Keratinocyte (primary cell): ENCODE measurements at places on chromosomes 2 and 18. TPM values are rescaled to one million over a fixed set of nuclear protein-coding genes. Genes with fewer than 3 reads are reported as not detected.

Gene MTCL1
- 9.6 to 15.4 TPM (median 10.4 TPM) in 3 replicates for polyA plus RNA-seq

DNA sequence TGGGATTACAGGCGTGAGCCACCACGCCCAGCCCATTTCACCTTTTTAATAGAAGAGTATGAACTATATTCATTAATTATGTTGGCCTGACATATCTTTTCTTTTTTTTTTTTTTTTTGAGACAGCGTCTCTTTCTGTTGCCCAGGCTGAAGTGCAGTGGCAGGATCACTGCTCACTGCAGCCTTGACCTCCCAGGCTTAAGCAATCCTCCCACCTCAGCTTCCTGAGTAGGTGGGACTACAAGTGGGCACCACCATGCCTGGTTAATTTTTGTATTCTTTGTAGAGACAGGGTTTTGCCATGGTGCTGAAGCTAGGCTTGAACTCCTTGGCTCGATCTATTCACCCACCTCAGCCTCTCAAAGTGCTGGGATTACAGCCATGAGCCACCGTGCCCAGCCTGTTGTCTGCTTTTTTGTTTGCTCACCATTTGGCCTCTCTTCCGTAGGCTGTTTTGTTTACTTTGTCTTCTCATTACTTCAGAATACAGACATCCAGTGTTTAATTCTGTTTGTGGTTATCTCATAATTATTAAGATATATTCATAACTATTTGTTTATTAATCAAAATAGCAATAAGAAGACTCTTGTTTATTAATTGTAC, 16.3 kb upstream of the CDH2 start:
- H3K27me3 ChIP-seq = no peaks in the 10 kb centered on the region
- no peaks in the 10 kb centered on the region for H3K36me3 ChIP-seq
- no peak overlapping the region for H3K27ac ChIP-seq
- H3K4me1 ChIP-seq = no peaks in the 10 kb centered on the region
- no peak overlapping the region for H3K4me3 ChIP-seq

Gene IL36A
- polyA plus RNA-seq = not detected in 3 replicates

Gene LIMS3
- 0.05 TPM in 1 of 3 replicates, not detected in the others for polyA plus RNA-seq

Gene CNTNAP5
- not detected in 3 replicates for polyA plus RNA-seq

Gene TTC39C
- 13.3 to 26.8 TPM (median 25.0 TPM) in 3 replicates for polyA plus RNA-seq
